Suppressor macrophage (primary cell): ENCODE measurements at places on chromosomes 6 and 20.

- no peak for DNase-seq
These were observed 501.1 kb downstream of the MEI4 start for GRCh38 chr6:78153976-78154375.

DNA sequence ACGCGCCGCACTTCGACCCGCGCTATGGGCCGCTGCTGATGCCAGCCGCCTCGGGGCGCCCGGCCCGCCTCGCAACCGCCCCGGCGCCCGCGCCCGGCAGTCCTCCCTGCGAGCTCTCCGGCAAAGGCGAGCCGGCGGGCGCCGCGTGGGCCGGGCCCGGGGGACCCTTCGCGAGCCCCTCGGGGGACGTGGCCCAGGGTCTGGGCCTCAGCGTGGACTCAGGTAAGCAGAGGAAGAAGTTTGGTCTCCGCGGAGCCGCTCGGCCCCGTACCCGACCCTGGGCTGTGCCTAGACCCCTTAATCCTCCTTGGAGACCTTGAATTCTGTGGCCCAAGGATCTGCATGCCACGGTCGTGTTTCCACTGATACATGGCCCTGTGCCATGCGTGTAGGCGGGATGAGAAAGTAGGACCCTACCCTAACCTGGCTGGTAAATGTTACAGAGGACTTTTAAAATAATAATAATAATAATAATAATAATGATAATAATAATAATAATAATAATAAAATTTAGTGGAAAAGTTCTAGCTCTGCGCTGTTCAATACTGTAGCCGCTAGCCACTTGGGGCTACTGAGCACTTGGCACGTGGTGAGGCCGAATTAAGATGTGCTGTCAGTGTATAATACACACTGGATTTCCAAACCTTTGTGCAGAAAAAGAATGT, 5.6 kb downstream of the VGLL2 start:
- DNase-seq = no peak

DNA sequence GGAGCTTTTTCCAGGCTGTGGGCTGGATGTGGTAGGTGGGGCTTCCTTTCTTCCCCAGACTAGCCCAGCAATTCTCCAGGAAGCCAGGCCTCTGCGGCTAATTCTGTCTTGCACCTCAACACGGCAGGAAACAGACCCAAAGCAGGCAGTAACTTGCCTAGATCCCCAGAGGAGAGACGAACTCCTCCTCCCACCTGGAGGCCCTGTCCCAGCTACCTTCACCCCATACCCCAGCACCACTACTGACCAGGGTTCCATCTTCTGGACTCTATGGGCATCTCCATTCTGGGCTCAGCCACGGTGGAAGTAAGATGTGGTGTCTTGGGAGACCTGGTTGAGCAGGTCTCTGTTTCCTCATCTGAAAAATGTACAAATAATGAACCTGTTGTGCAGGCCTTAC, 48.4 kb upstream of the ZNF337 start:
- no peak for DNase-seq

DNA sequence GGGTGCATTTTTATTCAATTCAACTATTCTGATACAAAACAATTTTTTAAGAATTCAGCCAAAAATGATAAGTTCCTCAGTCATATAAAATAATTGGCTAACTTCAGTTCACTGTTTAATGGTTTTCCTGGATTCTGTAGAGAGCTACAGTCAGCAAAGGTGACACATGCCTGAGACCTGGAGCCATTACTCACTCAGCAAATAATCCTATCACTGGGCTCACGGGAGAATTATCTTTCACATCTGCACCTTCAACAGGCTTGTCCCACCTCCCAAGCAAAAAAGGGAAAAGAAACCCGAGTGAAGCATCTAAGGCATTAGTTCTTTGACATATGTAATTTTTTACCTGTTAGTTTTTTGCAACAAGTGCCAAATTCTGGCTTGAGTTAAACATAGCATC, 34.9 kb upstream of the FOXA2 start:
- no peak for DNase-seq

GRCh38 chr20:16054985-16055384, 518.3 kb downstream of the KIF16B start:
- no peak for DNase-seq
